ENCODE measurements at places on chromosomes 2 and 18.

- DNase-seq = no peak
These were observed 22.8 kb downstream of the GALNT1 start for GRCh38 chr18:35604369-35604768.

DNA sequence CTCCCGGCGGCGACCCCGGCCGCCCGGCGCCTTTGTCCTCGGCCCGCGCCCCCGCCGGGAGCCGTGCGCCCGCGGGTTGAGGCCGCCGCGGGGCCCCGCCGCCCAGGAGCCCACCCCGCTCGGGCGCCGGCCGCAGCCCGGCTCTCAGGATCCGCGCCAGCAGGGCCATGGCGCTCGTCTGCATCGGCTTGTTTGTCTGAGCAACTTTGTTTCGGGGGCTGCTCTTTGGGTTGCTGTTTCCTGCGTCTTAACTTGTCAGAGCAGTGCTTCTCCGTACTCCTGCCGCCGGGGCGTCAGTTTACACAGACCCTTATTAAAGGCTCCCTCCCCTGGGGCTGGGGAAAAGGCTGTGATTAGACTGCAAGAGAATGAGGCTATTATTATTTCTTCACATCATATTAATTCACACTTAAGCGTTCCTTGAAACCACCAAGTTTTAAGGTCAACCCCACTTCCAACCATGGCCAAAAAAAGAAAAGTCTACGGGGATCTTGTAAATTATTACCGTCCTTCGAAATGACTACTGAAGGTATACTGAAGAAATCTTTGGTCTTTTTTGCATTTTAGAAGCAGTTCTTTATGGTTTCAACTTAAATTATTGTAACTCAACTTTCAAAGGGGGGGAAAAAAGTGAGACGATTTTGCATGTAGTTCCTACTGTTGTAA lies at the start of gene CYP27C1:
Gene CYP27C1, minus strand, starts transcription at position 198 of the 666 bp plus-strand sequence. Its CDS starts 29 bp downstream, at position 169.
- no peak for DNase-seq

- DNase-seq = no peak
These were observed 72.6 kb downstream of the ACTR2 start for GRCh38 chr2:65300134-65300760.

- no peak for DNase-seq
These were observed 152.1 kb upstream of the CCDC150 start for GRCh38 chr2:196487417-196487816.

- DNase-seq = no peak
These were observed 11.9 kb downstream of the NYAP2 start for GRCh38 chr2:225411452-225411851.

GRCh38 chr18:8631265-8631664 lies 22.0 kb downstream of the RAB12 start:
- DNase-seq = no peak

DNA sequence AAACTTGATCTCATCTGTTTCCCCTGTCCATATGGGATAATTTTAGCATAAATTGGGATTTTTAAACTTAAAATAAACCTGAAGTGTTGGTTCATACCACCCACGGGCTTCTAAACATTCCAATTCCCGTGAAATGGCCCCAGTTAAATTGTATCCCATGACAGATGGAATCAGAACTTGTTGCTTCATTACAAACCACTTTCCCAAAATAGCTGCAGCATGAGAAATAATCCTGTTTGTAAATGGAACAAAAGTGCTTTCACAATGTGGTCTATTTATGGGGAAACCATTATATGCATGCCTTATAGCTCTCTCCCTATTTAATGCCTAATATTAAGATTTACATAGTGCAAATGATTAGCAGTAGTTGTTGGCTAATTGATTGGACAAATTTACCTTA lies 15.9 kb downstream of the SCG2 start:
- DNase-seq = no peak

DNA sequence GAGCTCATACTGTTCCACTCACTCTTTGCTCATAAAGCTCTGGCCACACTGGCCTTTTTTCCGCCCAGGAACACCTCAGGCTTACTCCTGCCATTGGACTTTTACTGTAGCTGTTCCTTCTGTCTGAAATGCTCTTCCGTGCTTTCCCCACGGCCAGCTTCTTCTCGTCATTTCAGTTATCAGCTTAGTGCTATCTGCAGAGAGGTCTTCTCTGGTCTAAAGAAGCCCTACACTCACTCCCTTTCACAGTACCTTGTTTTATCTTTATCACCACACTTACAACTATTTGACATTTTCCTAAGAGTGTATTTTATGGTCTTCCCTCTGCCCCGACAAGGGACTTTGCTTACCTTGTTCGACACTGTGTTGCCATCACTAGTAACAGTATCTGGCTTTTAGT lies 388.1 kb upstream of the SPRED2 start:
- no peak for DNase-seq

GRCh38 chr2:143063612-143064200 lies 65.5 kb upstream of the ARHGAP15 start:
- DNase-seq = no peak

DNA sequence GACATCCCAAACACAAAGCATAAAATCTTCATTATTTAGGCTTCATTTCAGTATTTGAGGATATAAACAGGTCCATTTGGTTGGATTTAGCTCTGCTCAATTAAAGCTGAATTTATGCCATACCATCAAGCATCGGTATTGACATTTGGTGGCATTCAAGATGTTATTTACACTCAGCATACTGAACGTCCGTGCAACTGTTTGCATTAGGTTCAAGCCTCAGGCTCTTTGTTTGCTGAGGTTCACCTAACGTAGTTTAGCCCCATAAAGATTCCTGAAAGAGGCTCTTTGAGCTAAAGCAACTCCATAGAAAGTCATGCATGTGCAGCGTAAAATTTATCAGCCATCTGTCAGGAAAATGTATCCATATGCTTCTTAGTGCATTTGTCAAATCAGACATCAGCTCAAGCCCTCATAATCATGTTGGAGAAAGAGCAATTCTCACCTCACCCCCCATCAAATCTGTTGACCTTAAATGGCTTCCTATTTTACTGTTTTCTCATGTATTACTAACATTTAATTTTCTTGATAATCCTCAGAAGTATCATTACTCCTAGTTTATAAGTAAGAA lies 366.9 kb downstream of the EPHA4 start:
- DNase-seq = no peak

DNA sequence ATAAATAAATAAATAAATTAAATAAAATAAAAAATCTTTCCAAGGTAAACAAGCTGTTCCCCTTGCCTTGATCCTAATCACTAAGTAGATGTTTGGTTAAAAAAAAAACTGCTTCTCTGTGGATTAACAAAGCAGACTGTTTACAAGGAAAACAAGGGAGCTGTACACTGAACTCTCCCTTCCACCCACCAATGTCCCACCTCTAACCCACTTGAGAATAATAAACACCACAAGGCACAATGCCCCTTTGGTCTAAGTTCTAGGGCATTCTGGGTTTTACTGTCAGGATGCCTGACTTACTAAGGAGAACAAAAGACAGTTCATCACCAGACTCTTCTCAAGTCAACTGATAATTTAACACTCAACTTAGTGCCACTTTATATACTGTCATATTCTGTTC lies 83.5 kb downstream of the NCKAP1 start:
- no peak for DNase-seq

DNA sequence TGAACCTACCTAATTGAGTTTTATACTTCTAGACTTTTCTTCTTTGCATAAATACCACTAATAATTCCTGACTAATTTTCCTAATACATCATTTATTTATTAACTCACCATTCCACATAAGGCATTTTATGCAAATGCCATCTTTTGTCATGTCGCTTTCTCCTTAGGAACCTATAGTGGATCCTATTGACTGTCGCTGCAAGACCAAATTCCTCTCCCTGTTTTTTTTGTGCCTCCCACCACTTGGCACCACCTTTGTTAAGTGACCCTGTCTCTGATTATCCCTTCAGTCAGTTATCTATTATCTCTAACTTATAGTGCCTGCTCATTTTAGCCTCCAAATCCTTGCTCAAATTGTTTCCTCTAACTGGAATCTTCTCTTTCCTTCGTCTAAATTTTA lies 19.5 kb downstream of the UNC80 start:
- no peak for DNase-seq

- DNase-seq = no peak
These were observed 99.3 kb upstream of the LRATD1 start for GRCh38 chr2:14533131-14533757.

DNA sequence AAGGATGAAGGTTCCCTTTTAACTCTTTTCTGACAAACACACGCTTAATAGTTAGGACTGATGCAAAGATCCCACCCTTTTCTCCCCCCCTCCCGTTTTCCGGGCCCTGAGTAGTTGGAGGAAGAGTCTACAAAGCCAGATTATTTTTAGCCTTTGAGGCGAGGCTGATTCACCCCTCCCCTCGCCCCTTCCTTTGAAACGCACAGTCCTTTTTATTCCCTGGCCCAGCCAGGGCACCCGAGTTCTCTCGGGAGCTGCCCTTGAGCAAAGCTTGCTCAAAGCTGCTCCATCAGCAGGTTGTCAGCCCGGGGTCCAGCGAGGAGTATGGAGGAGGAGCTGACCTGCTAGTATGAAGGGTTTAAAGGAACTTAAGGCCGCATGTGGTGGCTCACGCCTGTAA lies 47.1 kb upstream of the SPRED2 start:
- no peak for DNase-seq

GRCh38 chr2:149064365-149064841 lies 25.9 kb downstream of the LYPD6B start:
- no peak for DNase-seq

- no peak for DNase-seq
These were observed 24.1 kb downstream of the ODC1 start for GRCh38 chr2:10424051-10424450.

DNA sequence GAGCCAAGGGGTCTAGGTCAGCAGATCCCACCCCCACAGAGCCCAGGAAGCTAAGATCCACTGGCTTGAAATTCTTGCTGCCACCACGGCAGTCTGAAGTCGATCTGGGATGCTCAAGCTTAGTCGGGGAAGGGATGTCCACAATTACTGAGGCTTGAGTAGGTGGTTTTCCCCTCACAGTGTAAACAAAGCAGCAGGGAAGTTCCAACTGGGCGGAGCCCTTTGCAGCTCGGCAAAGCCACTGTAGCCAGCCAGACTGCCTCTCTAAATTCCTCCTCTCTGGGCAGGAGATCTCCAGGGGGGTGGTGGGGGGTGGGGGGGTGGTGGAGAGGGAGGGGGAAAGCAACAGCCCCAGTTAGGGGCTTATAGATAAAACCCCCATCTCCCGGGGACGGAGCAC lies 419.5 kb downstream of the NUP35 start:
- DNase-seq = no peak

GRCh38 chr2:7226501-7226900 lies 309.3 kb downstream of the RNF144A start:
- DNase-seq = no peak

- no peak for DNase-seq
These were observed 157.0 kb upstream of the CBLN2 start for GRCh38 chr18:72700961-72701710.

DNA sequence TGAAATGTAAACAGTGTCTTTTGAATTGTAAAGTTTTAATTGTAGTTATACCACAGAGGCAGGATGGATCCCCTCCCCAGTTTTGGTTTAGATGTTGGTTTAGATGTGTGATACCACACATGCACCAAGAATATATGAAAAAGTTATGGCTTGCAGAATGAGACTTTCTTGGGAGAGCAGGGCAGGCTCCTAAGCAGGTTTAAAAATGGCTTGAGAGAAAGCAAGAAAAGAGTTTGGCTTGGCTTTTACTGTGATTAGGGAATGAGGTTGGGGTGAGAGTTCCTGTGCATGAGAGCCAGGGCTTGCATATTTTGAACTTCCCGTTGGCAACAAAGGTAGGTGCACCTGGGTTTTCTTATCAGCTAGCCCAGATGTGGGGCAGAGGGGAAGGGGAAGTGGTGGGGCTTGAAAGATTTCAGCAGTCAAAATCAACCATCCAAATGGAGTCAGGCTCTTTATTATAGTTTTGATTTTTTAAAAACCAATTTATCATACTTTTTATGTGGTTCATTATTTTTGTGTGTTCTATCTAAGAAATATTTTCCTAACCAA lies 246.9 kb downstream of the MTX2 start:
- DNase-seq = no peak

- no peak for DNase-seq
These were observed 93.7 kb upstream of the ID2 start for GRCh38 chr2:8587920-8588830.

- no peak for DNase-seq
These were observed 24.3 kb downstream of the ADD2 start for GRCh38 chr2:70743677-70744076.

DNA sequence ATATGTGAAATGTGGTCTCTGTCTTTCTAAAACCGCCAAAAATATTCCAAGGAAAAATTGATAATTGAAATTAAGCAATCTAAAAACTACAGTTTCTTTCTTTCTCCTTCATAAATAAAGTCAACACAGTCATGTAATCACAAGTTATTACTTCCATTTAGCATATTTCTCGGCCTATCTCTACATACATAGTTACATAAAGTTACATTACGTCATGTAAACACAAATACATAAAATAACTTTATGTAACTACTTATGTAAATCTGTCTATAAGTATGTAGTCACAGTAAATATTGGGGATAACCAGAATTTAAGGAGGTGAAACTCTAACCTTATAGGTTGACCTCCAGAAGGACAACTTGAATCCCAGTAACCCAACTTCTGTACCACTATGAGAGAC lies 48.5 kb upstream of the PID1 start:
- no peak for DNase-seq

GRCh38 chr2:105598829-105599698 lies 145.6 kb upstream of the NCK2 start:
- no peak for DNase-seq

- no peak for DNase-seq
These were observed 186.2 kb downstream of the MBD5 start for GRCh38 chr2:148207111-148207510.

DNA sequence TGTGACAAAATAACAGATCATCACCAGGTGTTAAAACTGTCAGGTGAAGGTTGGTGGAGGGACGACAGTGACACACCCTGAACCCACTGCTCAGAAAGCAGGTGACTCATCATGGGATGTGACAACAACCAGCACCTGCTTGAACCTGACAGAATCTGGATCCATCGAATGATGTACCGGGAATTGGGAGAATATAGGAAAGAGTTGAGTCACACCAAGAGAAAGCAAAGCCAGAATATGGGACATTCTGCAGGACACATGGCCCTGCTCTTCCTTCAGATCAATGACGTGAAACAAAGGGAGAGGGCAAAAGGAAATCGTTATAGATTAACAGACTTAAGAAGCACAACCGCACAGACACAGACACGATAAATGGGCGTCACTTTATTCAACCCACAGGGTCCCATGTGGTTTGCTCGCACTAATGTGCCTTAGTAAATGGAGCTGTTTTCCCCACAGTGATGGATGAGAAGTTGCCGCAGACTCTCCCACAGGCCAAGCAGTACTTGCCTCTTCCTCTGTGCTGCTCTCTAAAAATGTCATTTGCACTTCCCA lies 100.1 kb downstream of the CRACDL start:
- DNase-seq = no peak

- no peak for DNase-seq
These were observed 683.4 kb upstream of the FSHR start for GRCh38 chr2:49837561-49838293.
